ENCODE measurements at places on chromosomes 5 and 9. TPM values are rescaled to one million over a fixed set of nuclear protein-coding genes. Genes with fewer than 3 reads are reported as not detected.

SLC6A19 gene
- 199 TPM for polyA plus RNA-seq

CENPK gene
- polyA plus RNA-seq, result 2.7 TPM

WHRN gene
- 7.2 TPM for polyA plus RNA-seq

WNT8A gene
- not detected for polyA plus RNA-seq

GABRA1 gene
- 0.10 TPM for polyA plus RNA-seq

NTMT1 gene
- polyA plus RNA-seq, result 43.2 TPM

WDR38 gene
- not detected for polyA plus RNA-seq

IFNK gene
- not detected for polyA plus RNA-seq

GDF9 gene
- polyA plus RNA-seq, result 0.67 TPM

ECSCR gene
- polyA plus RNA-seq, result 1.6 TPM

NMUR2 gene
- polyA plus RNA-seq, result 0.40 TPM

IL3 gene
- not detected for polyA plus RNA-seq

LPAR1 gene
- 7.4 TPM for polyA plus RNA-seq

PLCXD3 gene
- polyA plus RNA-seq, result 1.7 TPM
